ENCODE measurements at places on chromosomes 7 and 10. TPM values are rescaled to one million over a fixed set of nuclear protein-coding genes. Genes with fewer than 3 reads are reported as not detected.

MRC1 gene
- 156 TPM for total RNA-seq

RSBN1L gene
- total RNA-seq = 24.7 TPM

NPC1L1 gene
- not detected for total RNA-seq

DNA sequence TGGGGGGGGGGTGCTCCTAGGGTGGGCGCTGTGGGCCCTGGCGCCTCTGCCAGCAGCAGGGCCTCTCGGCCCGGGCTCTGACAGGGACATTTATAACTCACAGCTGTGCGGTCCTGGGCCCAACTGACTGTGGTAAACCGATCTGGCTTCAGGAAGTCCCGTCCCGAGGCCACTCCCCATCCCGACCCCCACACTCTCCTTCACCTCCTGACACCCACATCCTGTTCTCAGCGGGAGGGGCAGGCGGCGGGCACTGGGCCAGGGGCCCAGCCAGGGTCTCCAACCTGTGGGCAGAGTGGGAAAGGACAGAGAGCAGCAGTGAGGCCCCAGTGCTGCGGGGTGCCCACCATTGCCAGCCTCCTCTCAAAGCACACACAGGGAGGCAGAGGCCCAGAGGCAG, 69.1 kb downstream of the ZMIZ1 start:
- no peak for DNase-seq

DNA sequence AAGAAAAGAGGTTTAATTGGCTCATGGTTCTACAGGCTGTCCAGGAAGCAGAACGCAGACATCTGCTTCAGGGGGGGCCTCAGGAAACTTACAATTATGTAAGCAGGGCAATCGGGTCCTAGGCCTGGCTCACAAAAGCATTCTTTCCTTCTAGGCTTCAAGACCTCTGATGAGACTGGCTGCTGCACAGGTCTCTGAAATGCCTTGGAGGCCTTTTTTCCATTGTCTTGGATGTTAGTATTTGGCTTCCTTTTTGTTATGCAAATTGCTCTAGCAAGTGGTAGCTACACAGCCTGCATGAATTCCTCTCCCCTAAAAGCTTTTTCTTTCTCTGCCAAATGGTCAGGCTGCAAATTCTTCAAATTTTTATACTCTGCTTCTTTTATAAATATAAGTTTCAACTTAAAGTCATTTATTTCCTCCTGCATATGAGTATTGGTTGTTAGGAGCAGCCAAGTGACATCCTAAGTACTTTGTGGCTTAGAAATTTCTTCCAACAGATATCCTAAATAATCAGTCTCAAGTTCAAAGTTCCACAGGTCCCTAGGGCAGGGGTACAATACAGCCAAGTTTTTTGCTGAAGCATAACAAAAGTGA, 83.1 kb upstream of the SEMA3A start:
- DNase-seq = no peak

DNA sequence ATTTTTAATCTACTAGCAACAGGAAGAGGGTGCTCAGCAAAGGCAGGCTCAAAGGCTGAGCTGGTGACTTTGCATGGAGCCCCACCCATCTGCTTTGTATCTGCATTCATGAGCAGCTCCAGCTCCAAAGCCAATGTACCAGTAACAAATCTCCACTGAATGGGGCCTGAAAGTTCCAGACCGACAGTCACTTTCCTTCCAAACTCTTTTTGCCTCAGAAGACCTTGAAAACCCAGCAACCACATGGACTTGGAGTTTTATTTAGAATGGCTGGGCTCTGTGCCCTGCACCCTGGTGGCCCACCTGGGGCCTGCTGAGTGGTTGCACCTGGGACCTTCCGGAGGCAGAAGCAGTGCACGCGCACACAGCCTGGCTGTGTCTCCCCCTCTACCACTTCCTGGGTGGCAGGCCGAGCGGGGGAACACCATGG, 195.0 kb upstream of the PLXNA4 start:
- DNase-seq = no peak

DNA sequence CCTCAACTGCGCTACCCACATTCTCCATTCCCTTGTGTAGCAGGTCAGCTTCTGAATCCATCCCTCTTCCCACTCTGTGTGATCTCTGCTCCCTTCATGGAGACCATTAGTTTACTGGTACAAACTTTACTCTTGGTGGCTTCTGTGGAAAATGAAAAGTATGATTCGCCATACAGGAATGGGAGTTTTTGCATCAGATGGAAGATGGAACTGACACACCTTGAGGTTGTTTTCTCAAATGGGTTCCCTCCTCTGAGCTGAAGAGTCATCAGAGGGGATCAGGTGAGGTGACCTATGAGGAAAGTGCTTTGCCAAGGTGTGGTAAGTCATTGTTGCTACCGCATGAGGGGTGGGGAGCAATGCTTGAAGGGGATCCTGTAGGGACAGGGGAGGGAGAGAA, 266.8 kb downstream of the INHBA start:
- no peak for DNase-seq
